SJSA1 (cell line): ENCODE measurements at places on chromosomes 1 and 21.

- no peaks in the 10 kb centered on the region for H3K4me1 ChIP-seq
- no peaks in the 10 kb centered on the region for H3K36me3 ChIP-seq
- no peak overlapping the region for H3K27ac ChIP-seq
These were observed 340.2 kb downstream of the PTPRU start for GRCh38 chr1:29576510-29576909.

GRCh38 chr1:244272471-244273261 is 179.0 kb downstream of the ADSS2 start:
- H3K4me1 ChIP-seq: peaks cover 25% of the 10 kb centered on the region
- H3K4me3 ChIP-seq: no peak overlapping the region
- H3K36me3 ChIP-seq: no peaks in the 10 kb centered on the region
- peak overlapping the region; percentile 33 for H3K27ac ChIP-seq

- peaks cover 14% of the 10 kb centered on the region for H3K4me1 ChIP-seq
- peak; percentile 67 for DNase-seq
- no peaks in the 10 kb centered on the region; the same call in 1 of the 2 replicates for H3K36me3 ChIP-seq
- peak overlapping the region; percentile 36 for H3K27ac ChIP-seq
These were observed 21.0 kb downstream of the S100A10 start for GRCh38 chr1:151972542-151973248.

GRCh38 chr1:18868801-18869424 is 9.5 kb upstream of the TAS1R2 start:
- no peaks in the 10 kb centered on the region for H3K36me3 ChIP-seq
- H3K4me1 ChIP-seq: no peaks in the 10 kb centered on the region
- peaks cover 38% of the 10 kb centered on the region for H3K27me3 ChIP-seq

DNA sequence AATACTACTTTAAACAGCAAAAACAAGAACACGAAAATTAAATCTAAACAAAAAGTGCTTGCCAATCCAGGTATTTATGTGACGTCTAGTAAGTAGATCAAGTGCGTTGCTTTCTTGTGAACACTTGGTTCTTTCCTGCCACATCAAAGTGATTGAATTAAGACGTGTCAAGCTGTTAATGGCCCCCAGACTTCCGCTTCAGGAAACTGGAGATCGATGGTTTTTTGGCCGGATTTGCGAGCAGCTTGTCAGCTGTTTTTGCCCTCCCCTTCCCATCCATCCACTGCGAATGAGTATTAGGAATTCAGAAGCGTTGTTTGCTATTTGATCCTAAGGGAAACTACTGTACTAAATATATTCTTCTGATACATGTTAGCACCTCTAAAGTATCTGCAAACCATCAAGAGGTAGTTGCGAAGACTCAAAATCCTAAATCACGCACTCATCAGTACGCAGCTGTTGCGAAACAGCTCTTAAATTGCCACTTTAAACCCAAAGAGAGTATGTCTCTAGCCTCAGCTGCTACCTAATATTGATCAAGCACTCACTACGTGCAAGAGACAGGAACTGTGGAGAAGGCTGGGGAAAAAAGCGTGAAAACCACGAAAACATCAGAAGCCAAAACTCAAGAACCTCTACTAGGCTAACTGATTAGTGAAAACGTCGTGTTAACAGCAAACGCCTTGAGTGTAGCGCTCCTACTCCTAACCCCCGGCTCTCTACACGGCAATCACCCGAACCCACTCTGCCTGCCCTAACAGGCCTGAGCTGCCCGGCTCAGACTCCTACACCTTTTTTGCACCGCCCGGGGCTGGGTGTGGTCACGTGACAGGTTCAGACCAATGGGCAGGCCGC is 473 bp upstream of the BRDT start:
- H3K36me3 ChIP-seq: no peaks in the 10 kb centered on the region
- H3K27ac ChIP-seq: no peak overlapping the region
- no peak overlapping the region for H3K4me3 ChIP-seq

DNA sequence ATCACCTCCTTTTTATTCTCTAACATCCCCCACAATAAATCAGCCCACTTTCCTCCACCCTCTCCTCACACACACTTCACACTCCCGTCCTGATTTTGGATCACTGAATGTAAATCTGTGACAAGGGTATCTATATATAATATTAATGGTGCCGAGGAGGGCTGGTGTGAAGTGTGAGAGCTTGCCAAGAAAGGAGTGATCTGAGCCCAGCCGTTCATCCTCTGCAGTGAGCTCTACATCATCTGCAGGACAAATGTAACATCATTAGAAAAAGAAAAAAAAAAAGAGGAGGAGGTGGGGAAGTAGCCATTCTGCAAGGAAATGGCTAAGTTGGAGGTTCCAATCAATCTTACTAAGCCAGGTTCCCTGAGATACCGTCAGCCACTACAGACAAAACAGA is 291.7 kb upstream of the RRP15 start:
- H3K4me3 ChIP-seq: no peak overlapping the region
- H3K4me1 ChIP-seq: no peaks in the 10 kb centered on the region
- H3K36me3 ChIP-seq: no peaks in the 10 kb centered on the region
- H3K27me3 ChIP-seq: 0 out of 2 replicates have a peak, but pooled peaks cover 2% of the 10 kb centered on the region
- H3K27ac ChIP-seq: no peak overlapping the region

GRCh38 chr1:235296729-235297128 is 31.2 kb downstream of the ARID4B start:
- H3K27me3 ChIP-seq: no peaks in the 10 kb centered on the region
- no peak overlapping the region for H3K4me3 ChIP-seq
- no peak for DNase-seq

DNA sequence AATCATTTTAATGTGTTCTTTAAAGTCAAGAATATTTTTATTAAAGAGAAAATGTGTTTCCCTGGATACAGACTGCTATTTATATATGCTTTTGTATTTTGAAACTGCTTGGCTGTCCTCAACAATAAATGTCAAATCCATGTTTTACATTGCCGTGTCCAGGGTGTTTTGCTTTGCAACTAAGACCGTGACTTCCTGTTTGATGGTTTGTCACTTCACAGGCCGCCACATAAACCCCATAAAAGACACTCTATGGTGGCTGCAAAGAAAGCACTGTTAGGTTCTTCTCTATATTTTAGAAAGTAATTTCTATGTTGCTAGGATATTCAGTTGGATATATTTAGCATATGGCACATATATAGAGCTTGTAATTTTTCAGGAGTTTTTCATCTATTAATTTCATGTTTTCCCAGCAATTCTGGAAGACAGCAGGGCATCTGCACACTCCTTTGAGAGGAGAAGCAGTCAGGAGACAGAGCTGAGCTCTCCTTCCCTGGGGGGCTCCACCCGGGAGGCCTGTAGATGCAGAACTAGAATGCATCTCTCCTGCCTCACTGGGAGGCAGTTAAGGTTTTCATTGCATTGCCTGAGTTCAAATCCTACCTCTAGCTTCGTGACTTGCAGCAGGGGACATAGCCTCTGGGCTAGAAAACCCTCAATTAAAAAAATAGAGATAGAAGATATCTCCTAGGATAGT is 33.1 kb downstream of the PRDM2 start:
- H3K36me3 ChIP-seq: no peaks in the 10 kb centered on the region
- H3K4me3 ChIP-seq: no peak overlapping the region
- DNase-seq: no peak
- no peak overlapping the region for H3K27ac ChIP-seq
